ENCODE measurements at places on chromosomes 2 and 18. TPM values are rescaled to one million over a fixed set of nuclear protein-coding genes. Genes with fewer than 3 reads are reported as not detected.

The ERFE gene
- 4.2 TPM for total RNA-seq

The NEU4 gene
- 4.2 TPM for total RNA-seq

The RAPGEF4 gene
- 5.7 TPM for total RNA-seq

The CCDC85A gene
- total RNA-seq, result 4.7 TPM

The STAT4 gene
- 2.6 TPM for total RNA-seq
